ENCODE measurements at places on chromosomes 11 and 22.

DNA sequence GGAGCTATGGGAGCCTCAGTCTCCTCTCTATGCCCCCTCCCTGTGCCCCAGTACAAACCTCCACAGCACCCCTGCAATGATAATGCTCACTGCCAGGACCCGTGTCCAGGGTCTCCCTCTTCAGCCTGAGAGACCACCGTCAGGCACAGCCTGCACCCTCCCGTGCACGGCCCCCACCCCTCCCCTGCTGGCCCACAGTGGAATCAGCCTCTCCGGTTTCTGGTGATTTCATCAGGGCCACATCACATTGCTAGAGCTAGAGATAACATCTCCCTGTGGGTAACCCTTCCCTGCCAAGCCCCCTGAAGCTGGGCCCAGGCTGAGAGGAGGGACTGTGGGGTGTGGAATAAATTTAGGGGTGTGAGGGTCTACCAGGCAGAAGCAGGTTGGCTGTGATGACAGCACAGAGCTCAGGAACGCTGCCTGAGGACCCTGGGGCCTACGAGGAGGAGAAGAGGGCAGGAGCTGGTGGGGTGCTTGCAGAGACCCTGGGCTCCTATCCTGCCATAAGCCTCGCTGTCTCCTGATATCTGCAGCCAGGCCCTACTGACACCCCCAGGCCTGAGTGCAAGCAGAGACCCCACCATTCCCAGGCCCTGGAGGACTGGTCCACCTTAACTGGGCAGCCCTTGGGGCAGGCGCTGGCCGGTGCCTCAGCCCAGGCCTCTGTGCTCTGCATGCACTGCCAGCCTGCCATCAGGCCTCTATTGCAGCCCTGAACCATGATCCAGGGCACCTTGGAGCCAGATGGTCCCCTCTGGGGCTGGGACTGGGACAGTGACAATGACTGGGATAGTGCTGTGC is at the start of gene KLHDC7B:
Gene KLHDC7B (plus strand): TSS at position 378 of the 804 bp plus-strand sequence. CDS start 345 bp downstream, at position 723.
- no peak for DNase-seq

DNA sequence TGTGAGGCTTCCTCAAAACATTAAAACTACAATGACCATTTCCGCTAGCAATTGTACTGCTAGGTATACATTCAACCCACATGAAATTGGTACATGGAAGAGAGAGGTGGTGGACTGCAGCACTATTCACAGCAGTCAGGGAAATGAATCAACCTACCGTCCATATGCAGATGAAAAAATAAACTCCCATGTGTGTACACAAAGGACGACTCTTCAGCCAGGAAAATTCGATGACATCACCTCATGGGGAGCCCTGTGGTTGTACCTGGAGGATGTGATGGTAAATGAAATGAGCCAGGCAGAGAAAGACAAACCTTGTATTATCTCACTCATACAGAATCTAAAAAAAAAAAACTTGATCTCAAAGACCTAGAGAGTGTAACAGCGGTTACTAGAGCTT is 23.3 kb downstream of the RFPL3 start:
- no peak for DNase-seq

DNA sequence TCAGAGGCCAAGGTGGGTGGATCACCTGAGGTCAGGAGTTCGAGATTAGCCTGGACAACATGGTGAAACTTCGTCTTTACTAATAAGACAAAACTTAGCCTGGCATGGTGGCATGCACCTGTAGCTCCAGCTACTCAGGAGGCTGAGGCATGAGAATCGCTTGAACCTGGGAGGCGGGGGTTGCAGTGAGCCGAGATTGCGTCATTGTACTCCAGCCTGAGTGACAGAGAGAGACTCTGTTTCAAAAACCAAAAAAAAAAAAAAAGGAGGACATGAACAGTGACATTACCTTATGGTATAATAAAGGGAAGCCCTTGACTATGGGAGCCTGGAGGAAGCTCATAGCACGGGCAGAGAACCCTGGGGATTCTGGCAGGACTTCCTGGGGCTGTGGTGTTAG is 16.5 kb upstream of the PLEKHB1 start:
- DNase-seq = no peak

GRCh38 chr11:115144914-115145313 is 359.3 kb downstream of the CADM1 start:
- no peak for DNase-seq

DNA sequence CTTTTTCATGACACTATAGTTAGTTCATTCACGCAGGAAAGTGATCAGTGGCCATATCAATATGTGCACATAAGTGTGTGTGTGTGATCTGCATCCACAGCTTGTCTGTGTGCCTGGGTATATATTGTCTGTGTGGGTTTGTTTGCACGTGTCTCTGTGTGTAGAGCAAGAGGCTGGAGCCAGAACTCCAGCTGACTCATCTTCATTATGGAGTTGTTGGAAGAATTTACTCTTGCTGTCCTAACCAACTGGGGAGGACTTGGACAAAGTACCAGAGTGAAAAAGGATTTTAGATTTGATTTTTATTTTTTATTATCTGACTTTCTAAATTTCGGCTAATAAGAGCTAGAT is 63.9 kb downstream of the TP53I11 start:
- no peak for DNase-seq

- no peak for DNase-seq
Measured at GRCh38 chr11:91730057-91730456, 494.6 kb upstream of the FAT3 start.

DNA sequence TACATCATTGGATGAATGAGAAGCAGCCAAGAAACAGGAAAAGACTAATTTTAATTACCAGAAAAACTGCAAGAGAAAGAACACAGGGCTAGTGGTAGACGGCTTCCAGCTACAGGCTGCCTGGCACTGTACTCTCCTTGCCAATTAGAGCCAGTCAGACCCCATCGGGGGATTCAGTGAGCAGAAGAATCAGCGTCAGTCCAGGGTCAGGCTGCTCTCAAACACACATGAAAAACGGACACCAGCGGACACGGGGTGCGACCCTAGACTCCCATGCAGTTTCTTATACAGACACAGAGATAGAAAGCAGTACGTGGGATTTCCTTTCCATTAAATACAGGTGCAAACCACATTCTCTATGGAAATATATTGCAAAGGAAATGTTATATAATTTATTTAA is 1.1 kb upstream of the CNTN5 start:
- no peak for DNase-seq
